ENCODE measurements at places on chromosomes 2 and 18.

GRCh38 chr18:41745166-41746049 lies 209.6 kb upstream of the PIK3C3 start:
- no peak for DNase-seq

- DNase-seq = no peak
These were observed 188.7 kb upstream of the COL3A1 start for GRCh38 chr2:188785490-188785889.

- no peak for DNase-seq
These were observed 465.0 kb upstream of the SOX11 start for GRCh38 chr2:5227062-5227699.

GRCh38 chr2:179818546-179818945 lies 42.9 kb downstream of the ZNF385B start:
- no peak for DNase-seq

DNA sequence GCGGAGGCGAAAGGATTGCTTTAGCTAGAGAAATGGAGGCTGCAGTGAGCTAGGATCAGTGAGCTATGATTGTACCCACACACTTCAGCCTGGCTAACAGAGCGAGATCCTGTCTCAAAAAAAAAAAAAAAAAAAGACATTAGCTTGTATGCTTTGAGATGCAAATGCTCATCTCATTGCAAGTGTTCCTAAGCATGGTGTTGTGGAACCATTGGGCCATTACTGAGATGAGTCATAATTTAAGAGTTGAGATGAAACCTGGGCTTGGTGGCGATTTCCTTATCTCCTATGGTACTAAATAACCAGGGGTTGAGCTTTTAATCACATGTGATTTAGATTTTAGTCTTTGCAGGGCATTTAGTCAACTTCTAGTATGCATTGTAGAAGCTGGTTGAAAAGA lies 2.2 kb downstream of the PLEKHA3 start:
- DNase-seq = no peak

Measured in activated naive CD4-positive, alpha-beta T cell treated with Interleukin-2 at 50 U/mL for 16 hours (primary cell).